MV-4-11 (cell line): ENCODE measurements at places on chromosomes 3 and 15.
A peak's percentile ranks its signal among the peaks of the same experiment; 100 is the strongest.

- DNase-seq, result no peak
Observed at GRCh38 chr3:112781599-112781998, 65.1 kb downstream of the CD200R1L start.

DNA sequence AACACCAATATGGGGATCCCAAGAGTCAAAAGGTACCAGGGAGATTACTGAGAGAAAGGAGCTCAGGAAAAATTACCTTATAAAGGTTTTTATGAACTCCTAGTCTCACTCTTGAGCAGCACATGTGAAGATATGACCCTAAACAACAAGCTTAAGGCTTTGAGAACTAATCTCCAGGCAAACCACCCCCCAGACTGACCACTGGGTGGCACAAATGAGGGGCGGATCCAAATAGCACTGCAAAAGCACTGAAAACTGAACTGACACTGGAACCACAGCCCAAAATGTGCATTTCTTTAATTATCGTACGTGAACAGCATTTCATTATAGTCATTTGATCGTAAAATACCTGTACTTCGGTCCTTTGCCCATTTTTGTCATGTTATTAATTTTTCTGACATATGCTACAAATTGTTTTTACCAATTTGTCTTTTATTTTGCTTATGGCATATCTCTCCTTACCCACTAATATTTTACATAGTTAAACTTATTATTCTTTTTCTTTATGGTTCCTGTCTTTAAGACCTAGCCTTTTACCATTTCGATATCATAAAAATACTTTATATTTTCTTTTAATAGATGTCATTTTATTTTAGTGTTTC lies 31.5 kb upstream of the TFDP2 start:
- DNase-seq, result peak; percentile 30

DNA sequence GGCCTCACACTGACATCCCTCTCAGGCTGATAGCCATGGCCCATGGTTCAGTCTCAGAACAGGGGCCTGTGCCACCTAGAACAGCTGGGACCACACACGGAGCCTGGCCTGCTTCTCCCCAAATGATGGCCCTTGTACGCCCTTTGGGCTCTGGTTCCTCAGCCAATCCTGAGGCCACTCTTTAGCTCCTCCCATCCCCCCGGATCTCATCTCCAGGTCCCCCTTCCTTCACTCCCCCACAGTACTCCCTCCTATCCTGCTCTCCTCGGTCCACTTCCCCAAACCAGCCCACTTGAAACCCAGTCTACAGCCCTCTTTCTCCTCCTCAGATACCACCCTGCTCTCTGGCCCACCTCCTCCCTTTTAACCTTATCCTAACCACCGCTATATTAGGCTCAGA lies 17.8 kb upstream of the ZFYVE19 start:
- DNase-seq, result no peak

DNA sequence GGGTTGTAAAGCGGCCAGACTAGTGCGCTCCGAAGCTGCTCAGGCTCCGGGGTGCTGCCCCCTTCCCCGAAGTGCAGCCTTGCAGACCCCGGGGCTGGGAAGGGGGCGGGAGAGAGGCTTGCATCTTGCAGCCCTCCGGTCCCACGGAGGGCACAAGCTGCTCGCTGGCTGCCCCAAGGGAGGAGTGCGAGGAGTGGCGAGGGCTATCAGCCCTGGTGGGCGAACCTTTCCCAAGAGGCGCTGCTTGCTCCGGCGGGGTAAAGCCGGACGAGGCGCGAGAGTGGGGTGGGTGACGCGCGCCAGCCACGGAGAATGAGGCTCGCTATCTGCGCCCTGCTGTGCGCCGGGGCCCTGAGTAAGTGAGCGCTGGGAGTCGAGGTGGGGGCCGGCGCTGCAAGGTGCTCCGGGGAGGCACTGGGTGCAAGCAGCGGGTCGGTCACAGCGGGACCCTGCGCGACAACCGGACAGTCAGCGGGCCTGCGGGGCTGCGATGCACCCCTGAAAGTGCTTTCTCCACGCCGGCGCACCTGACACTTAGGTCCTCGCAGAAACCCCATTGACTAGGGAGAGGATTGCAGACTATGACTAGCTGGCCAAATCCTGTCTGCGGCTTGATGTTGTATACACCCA lies 12.7 kb upstream of the TOPBP1 start:
- no peak for DNase-seq

DNA sequence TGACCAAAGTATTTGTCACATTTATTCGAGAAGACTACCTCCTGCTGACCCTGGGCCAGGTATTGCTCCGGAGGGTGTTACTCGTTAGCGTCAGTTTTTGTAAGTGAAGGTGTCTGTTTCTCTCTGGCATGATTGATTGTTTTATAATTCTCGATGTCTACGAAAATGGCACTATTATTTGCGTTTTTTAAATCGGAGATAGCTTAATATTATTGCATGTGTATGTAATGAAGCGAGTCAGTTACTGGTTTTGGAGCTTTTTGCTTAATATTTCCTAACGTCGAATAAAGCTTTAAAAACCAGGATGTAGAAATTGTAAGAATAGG lies 439 bp downstream of the DZIP3 start:
- no peak for DNase-seq

GRCh38 chr3:15919971-15920370 lies 122.2 kb upstream of the ANKRD28 start:
- DNase-seq, result no peak
